AG09309 (cell line): ENCODE measurements at places on chromosomes 2 and 18.

DNA sequence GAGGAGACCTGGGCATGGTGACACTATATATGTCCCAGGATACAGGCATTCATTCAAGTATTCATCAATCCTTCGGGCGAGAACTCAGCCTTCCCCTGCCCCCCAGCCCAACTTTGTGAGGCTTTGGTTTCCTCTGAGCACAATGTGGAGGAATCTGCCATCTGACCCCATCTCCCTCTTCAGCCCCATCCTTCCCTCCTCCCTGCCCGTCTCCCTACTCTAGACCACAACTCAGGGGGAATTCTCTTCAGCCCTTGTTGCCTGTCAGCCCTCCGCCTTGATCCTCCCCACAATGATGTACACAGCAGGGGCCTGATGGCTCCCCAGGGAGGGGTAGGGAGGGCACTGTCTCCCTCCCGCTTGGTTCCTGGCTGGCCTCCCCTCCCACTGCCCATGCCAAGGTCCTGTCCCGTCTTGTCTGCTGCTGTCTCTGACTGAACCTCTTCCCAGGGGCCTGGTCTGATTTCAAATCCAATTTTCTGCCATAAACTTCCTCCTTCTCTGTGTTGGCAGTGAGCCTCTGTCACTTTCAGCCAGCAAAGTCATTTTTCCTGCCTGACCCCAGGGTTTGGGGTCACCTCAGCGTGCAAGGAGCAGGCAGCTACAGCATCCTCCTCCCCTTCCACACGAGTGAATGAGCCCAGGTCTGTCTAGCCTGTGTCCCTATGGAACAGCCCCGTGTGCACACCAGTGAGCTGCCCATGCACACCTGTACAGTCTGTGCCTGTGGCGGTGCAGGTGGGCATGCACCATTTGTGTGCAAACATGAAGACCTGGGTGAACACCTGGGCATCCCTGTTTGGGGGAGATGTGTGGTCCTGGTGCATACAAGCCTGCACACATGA, 197.3 kb downstream of the CELF4 start:
- no peak for DNase-seq

GRCh38 chr2:85673716-85674375, 5.8 kb upstream of the SFTPB start:
- DNase-seq: no peak

- no peak for DNase-seq
These were observed 126.6 kb upstream of the PPP1CB start for GRCh38 chr2:28624793-28625701.

GRCh38 chr18:34033968-34034367, 190.7 kb downstream of the NOL4 start:
- DNase-seq: no peak

DNA sequence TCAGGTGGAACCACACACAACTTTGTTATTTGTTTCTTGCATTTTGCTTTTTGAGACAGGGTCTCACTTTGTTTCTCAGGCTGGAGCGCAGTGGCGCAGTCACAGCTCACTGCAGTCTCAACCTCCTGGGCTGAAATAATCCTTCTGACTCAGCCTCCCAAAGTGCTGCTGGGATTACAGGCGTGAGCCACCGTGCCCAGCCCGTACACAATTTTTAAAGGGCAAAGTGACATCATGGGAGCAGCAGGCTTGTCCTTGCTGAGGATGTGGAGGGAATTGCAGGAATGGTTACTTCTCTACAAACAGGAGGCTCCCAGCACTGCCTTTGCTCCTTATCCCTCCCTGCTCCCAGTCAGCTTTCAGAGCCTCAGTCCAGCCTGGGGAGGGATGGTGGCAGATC, 355.9 kb upstream of the KLHL29 start:
- no peak for DNase-seq

DNA sequence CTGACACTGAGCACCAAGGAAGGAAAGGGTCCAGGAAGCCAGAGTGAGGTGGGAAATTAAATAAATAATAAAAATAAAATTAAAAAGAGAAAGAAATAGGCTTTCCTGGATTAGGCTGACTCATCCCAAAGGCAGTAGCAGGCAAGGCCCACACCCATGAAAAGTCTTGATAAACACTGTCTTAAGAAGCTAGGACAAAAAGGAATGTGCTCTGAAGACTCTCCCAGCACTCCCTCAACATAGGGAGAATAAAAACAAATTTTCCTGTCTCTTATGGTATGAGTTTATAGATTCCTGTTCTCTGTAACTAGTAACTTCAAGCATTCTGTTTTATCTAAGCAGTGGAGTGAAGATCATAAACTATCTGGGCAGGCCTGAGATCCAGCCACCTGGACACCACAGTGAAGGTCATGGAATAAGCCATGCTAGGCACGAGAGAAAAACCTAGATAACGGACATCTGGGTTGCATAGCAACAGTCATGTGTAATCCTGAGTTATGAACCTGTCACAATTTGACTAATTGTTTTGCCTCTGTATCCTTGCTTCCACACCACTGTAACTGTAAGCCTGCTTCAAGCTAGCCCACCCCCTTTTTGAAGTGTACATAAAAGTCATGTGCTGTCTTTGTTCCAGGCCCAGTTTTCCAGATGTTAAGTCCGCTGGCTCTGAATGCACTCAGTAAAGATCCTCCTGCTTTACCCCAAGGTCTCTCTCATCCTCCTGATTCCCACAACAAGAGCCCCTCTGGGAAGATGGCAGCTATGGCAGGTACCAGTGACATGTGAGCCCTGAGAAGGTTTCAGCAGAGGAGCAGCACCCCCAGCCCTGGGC, 107.8 kb downstream of the NDUFA10 start:
- DNase-seq: no peak

- DNase-seq: no peak
These were observed 247.1 kb downstream of the MYCN start for GRCh38 chr2:16187482-16187817.

- no peak for DNase-seq
These were observed 10.9 kb upstream of the DLX2 start for GRCh38 chr2:172113617-172114016.

GRCh38 chr2:143193121-143193520, 63.9 kb downstream of the ARHGAP15 start:
- DNase-seq: no peak

GRCh38 chr18:59799383-59800015, 100.3 kb upstream of the PMAIP1 start:
- DNase-seq: no peak

DNA sequence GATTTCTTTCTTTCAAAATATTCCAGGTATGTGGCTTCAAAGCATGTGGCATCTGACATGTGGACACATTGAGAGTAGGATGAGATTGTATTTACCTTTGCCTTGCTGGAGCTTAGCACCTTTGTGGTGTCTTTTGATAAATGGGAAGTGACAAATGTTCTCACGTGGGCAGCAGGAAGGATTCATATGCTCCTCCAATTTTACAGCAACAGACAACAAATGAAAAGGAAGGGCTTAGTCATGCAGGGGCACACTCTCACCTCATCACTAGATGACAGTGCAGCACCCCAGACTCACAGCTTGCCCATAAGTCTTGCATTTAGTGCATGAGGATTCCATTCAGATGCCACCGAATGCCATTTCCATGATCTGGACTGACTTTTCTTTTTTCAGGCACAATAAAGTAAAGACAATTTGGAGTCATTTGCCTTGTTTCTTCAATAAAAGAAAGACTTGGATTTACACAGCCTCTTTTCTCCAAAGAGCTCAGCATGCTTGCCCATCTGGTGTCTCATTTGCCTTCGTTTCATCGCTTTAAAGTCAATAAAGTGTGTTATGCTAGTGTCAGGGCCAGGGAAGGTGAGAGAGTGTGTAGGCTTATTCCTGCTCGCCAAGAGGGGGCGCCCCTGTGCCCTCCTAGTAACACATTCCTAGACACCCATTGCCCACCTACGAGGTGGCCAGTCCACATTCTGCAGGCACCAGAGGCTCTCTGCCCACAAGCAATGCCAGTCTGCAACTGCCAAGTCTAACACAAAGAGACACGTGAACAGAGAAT, 39.6 kb upstream of the DAPL1 start:
- no peak for DNase-seq

DNA sequence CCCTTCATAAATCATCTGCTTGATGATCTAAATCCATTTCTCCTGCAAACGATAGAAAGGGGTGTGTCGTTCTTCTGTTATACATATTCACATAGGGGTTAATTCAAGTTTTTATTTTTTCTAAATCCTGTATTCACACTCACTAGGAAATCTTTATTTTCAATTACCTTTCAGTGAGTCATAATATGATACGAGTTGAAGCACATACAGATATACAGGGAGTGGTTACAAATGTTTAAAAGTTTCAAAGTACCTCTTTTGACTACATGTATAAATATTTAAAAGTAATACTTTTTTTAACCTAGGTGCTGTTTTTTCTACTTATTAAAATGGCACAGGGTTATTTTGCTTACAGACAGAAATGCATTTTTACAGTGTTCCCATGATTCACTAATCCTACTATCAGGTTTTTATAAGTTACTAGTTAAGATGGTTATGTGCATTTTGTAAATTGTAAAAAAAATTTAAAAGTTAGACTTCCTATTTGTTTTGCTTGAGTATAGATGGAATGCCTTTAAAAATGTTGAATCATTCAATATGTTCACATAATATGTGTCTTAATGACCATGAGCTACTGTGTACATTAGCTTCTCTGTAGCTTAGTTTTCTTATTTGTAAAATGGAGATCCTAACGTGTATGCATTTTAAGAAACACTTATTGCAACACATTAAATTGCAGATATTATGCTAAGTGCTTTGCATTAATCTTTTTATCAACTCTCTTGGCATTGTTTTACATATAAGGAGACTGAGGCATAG, 1378.1 kb downstream of the DSC3 start:
- DNase-seq: no peak

- no peak for DNase-seq
These were observed 110.9 kb downstream of the STK39 start for GRCh38 chr2:168136392-168136977.

- no peak for DNase-seq
These were observed 12.3 kb upstream of the TEX51 start for GRCh38 chr2:126886211-126886915.
